ENCODE measurements at places on chromosomes 13 and 19. TPM values are rescaled to one million over a fixed set of nuclear protein-coding genes. Genes with fewer than 3 reads are reported as not detected.

Gene SLC6A16
- 2.8 TPM for total RNA-seq

Gene WDR87
- total RNA-seq = not detected

Gene MED4
- total RNA-seq = 35.0 TPM

Gene KLK5
- not detected for total RNA-seq

Gene TEX29
- total RNA-seq = not detected

Gene SPACA4
- total RNA-seq = not detected

Gene SLC10A2
- total RNA-seq = not detected

Gene FARP1
- 17.6 TPM for total RNA-seq

Gene ZNF626
- 27.3 TPM for total RNA-seq

Gene SSC5D
- total RNA-seq = 4.3 TPM

Gene SHFL
- total RNA-seq = 42.5 TPM

Gene CALR3
- not detected for total RNA-seq

Gene FUT2
- total RNA-seq = 2.3 TPM

Gene CD209
- total RNA-seq = 6.8 TPM

DNA sequence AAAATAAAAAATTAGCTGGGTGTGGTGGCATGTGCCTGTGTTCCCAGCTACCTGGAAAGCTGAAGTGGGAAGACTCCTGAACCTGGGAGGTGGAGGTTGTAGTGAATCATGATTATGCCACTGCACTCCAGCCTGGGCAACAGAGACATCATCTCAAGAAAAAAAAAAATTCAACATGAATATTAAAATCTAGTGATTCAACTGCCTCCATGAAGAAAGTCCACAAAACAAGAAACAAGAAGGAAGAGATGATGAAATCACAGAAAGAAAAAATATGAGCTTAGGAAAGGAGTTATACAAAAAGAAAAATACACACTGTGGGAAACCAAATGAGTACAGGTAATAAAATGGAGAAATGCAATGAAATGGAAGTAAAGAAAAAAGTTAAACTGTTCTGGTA lies 99.6 kb upstream of the SIAH3 start:
- no peak for DNase-seq

- no peak for DNase-seq
These were observed 12.4 kb upstream of the TPP2 start for GRCh38 chr13:102584434-102584833.

GRCh38 chr19:2213799-2214198 lies 22.3 kb downstream of the PLEKHJ1 start:
- DNase-seq = no peak

DNA sequence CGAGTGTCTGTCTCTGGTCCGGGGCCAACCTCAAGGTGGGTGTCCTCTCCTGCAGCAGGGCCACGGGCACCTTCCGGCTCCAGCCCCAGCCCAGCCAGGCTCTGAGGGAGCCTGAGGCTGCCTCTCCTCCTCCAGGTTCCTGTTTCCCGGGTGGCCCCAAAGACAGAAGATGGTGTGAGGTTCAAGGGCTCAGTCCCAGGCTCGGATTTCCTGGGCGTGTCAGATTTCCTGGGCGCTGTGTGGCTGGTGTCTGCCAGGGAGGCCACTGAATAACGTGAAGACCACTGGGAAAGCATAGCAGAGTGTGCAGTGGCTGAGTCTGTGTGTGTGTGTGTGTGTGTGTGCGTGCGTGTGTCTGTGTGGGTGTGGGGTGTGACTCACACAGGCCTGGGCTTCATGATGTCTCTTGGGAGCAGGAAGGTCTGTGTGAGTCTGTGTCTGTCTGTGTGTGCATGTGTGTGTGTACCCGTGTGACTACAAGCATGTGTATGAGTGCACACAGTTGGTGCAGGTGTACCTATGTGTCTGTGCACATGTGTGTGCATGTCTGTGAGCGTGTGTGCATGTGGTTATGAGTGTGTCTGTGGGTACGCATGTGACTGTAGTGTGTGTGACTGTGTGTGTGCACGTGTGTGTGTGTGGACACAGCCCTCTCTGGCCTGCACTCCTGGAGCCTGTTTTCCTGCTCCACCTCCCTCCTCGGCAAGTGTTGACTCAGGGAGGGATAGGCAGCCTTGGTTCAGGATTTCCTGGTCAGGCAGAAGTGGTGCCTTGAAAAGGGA lies 28.3 kb downstream of the CEBPA start:
- DNase-seq = peak; percentile 18

DNA sequence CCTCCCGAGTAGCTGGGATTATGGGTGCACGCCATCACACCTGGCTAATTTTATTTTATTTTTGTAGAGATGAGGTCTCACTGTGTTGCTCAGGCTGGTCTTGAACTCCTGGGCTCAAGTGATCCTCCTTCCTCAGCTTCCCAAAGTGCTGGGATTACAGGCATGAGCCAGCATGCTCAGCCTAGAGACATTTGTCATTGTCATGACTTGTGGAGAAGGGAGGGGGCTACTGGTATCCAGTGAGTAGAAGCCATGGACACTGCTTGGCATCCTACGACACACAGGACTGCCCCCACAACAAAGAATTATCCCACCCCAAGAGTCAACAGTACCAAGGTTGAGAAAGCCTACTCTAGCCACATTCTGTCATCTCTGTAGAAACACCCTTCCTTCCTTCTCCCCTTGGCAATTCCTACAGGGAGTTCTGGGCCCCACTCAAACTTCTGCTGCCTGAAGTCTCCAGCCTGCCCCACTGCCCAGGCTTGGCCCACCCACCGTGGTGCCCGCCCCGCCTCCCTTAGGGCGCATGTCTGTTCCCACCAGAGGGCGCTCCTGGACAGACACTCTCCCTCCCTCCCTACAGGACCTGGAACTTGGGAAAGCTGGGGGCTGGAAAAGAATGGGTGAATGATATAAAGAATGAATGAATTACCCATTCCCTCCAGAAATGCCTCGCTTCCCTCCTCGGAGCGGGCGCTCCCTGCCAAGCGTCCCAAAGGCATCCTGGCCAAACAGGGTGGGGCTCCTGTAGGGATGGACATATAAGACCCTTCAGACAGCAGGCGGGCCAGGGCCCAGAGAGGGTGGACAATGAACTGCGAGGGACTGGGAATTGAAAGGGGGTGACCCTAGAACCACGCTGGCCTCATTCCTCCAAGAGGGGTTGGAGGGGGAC lies 5.5 kb upstream of the EMP3 start:
- DNase-seq = peak; percentile 52

DNA sequence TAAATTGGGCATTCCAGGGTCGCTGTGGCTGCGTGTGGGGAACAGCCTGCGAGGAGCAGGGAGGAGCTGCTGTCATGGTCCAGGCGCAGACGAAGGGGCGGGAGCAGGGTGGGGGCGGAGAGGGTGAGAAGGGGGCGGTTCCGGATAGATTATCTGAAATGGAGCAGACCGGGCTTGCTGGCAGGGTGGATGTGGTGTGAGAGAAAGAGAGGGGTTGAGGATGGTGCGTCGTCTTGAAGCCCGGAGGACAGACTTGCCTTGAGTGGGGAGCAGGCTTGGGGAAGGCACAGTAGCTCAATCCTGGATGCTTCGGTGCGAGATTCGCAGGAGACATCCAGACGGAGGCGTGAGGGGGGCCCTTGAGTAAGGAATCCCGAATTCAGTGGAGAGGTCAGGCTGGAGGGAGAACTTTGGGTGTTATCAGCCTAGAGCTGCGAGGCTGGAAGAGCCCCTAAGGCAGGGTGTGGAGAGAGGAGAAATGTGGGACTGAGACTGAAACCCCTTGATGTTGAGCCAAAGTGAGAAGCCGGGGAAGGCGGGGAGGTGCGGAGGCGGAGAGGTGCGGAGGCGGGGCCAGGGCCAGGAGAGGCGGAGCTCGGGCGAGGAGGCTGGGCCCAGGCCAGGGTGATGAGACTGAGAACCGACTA lies 40.6 kb downstream of the DPF1 start:
- no peak for DNase-seq

GRCh38 chr13:34750078-34750931 lies 191.8 kb upstream of the NBEA start:
- DNase-seq = no peak

DNA sequence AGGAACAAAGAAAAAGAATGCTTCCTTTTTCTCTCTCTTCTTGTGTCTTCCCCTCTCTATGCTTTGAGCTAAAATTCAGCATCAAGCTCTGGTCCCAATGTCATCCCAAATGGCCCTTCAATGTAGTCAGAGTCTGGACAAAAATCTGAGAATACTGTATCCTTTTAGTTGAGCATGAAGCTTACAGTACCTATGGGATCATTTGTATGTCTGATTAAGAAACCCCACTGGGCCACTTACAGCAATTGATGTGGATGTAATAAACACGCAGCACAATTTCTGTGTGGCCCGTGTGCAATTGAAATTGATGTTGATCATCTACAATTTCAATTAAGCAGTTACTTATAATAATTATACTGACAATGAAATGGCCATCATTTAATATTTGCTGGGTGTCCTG lies 188.9 kb upstream of the RNF113B start:
- no peak for DNase-seq

- DNase-seq = no peak
These were observed 9.3 kb downstream of the MPND start for GRCh38 chr19:4352701-4353121.

GRCh38 chr19:45040059-45040771 lies 1.4 kb downstream of the CLASRP start:
- DNase-seq = no peak

GRCh38 chr19:11136400-11137101 lies 19.0 kb downstream of the SPC24 start:
- DNase-seq = no peak

DNA sequence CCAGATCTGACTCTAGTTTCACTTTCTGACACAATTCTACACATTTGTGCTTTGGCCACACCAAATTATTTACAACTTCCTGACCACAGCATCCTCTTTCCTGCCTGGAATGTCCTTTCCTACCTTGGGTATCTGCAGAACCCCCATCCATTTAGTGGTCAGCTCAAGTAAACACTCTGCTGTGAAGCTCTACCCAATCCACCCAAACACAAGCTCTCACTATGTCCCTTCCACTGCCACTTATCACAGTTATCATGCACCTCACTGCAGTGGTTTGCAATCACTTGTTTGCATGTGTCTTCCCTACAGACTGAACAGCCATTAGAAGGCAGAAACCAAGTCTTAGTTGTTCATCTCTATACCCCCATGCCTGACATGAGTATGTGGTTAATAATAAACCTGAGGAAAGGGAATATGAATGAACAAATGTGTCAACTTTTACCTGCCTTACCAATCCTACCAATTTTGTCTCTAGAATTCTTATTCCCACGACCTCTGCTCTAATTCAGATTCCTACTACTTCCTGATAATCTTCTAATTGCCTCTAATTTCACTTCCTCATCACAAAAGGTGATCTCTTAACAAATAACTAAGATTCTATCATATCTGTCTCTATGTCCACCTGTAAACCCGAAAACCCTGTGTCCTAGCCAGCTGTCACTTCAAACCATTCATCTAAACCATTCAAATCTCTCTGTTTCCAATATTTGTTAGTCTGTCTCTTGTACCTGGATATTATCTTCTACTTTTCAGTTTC lies 25.1 kb downstream of the LNX2 start:
- no peak for DNase-seq

DNA sequence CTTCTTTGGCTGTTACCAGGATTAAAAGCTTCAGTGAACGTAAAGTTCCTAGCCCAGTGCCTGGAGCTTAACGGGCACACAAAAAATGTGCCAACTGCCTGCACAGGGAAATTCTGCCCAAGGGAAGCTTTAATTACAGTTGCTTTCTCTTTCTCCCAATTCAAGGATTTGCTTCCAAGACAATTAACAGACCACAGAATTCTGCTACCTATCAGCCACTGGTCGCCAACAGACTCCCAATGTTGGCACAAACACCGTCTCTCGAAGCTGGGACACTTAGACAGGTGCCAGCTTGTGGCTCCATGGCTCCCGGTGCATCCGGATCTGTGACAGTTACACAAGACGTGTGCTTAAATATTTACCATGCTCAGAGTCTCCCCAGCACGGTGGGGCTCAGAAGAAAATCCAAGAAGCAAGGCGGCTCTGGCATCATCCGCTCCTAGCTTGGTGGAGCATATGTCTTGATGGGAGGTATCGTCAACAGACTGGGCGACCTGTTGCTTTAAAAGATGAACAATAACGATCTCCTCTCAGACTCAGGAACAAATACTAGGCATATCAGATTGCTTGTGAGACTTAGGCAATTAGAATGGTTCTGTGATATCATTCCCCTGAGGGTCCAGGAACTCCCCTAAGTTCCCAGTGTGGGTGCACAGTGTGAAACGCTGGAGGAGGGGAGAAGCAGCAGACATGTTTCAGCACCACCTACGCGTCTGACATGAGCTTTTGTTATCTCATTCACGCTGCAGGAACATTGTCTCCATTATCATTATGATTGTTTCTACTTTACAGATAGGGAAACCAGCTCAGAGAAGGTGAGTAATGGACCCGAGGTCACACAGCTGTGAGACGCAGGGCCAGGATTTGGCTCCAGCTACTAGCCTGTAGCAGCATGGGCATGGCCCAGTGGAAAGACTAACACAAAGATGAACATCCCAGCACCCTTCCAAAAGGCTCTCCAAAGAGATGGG lies 61.6 kb downstream of the ALOX5AP start:
- no peak for DNase-seq

- no peak for DNase-seq
These were observed 220.4 kb upstream of the HTR2A start for GRCh38 chr13:47117268-47117667.

- no peak for DNase-seq
These were observed 43.2 kb upstream of the SHKBP1 start for GRCh38 chr19:40533508-40533907.

DNA sequence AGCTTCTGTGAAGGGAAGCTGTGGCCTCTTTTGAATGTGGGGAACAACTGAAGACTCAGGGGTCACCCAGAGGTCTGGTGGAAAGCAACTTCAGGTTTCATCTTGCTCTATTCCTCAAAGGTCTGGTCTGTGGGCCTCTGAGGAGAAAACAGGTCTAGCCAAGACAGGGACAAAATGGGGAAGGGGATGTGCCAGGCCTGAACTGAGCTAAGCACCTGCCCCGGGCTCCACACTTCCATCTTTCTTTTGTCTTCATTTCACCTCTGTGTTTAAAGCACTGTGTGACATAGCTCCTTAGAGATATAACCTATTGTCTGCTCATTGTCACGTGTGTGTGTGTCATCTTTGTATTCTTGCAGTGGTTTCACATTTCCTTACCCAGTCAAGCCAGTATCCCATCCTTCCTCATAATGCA lies 19.9 kb upstream of the GDF15 start:
- DNase-seq = no peak

- DNase-seq = no peak
These were observed 1082.9 kb downstream of the UQCRFS1 start for GRCh38 chr19:28130066-28130511.

DNA sequence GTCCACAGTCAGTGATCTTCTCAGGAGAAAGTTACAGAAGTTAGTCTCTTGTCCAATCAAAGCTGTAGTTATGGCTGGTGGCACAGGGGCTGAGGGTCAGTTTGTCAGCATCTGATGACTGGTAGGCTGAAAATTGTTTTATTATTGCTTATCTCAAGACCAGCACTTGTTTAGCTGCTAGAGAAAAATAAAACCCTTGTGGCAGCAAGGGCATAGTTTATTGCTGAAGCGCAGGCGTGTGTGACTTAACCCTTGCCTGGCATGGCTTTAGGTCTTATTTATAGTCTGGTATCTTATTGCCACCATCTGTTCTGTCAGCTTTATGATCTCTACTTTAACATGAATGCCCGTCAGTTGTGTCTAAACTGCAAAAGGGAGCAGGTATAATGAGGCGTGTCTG lies 154.7 kb downstream of the USP12 start:
- DNase-seq = no peak

GRCh38 chr19:11194656-11195558 lies 2.4 kb downstream of the KANK2 start:
- no peak for DNase-seq
